ENCODE measurements at places on chromosomes 7 and 10.

DNA sequence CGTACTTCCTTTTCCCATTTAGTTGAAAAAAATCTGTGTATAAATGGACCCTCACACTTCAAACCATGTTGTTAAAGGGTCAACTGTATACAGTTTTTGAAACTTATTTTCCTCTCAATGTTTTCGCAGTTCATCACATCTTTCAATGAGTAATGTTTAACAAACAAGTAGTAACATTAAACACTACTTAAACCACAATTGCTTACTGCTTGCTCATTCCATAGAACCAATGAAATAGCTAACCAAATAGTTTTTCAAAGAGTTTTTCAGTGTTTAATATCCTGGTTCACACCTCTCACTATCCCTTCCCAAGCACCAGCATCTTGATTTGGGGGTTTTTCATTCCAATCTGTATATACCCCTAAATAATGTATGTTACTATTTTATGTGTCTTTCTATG is 9.1 kb downstream of the SEM1 start:
- no peak for DNase-seq

DNA sequence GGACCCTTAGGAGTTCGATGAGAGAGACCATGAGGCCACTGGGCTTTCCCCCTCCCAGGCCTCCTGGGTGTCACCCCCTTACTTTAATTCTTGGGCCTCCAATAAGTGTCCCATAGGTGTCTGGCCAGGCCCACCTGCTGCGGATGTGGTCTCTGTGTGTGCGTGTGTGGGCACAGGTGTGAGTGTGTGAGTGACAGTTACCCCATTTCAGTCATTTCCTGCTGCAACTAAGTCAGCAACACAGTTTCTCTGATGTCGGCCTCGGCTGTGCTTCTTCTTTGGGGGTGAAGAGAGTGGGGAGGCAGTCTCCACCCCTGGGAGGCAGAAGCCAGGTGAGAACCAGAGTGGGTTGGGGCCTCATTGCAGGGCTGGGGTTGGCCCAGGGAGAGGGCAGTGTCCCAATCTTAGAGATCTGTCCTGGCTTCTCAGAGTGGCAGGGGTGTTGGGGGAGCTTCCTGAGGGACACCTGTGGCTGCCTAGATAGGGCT is 1.5 kb downstream of the PVRIG start:
- DNase-seq = peak; percentile 73

GRCh38 chr7:72038022-72038732 is 374.0 kb downstream of the CALN1 start:
- no peak for DNase-seq

- DNase-seq = no peak
These were observed 78.7 kb downstream of the FEZF1 start for GRCh38 chr7:122225874-122226273.

GRCh38 chr10:71093531-71093930 is 118.8 kb upstream of the UNC5B start:
- no peak for DNase-seq

DNA sequence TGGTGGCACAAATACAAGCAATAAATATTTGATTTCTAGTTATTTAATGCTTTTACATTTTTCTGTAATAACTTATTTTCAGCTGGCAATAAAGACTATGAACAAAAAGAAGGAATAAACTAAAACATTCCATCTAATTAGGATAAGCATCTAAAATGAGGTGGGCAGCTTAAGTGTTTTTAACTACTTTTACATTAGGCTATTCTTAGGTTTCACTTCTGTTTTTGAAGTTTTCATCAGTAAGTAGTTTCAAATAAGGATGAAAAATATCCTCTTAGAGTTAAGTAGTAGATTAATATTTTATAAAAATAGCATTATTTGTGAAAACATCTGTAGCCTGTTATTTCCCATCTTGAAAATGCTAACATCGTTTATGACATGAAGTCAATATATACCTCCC is 15.9 kb downstream of the NT5C2 start:
- DNase-seq = peak; percentile 40

DNA sequence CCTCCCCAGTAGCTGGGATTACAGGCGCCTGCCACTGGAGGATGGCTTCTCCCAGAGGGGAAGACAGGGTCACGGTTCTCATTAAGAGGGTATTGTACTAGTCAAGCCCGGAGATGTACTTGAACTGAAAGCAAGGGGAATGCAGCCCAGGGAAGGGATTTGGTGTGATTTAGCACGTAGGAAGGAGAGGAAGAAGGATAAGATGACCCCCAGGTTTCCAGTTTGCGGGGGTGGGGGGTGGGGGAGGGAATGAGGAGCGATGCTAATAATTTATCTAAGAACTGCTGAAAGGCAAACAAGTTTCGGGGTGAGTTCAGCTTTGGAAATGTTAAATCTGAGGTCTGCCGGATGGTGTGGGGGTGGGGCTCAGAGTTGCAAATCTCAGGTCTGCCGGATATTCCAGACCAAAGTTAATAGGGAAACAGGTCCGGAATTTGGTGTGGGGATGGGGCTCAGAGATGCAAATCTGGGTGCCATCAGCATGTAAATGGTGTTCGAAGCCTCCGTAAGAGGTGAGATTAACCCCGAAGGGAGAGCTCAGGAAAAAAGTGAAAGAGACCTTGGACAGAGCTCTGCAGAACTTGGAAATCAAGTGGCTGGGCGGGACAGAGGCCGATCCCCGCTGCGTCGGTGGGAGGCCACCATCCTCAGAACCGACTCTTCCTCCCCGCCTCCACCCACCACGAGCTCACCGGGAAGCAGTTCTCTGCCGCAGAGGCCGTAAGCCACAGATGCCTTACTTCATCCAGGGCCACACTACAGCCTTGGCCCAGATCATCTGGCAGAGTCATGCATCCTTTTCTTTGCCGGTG is 1.6 kb upstream of the SEPHS1 start:
- DNase-seq = peak; percentile 6

GRCh38 chr7:50341724-50342123 is 37.2 kb downstream of the IKZF1 start:
- no peak for DNase-seq

- DNase-seq = no peak
These were observed 383.2 kb downstream of the DNAJB6 start for GRCh38 chr7:157719705-157720655.

GRCh38 chr10:61632057-61632670 is 30.6 kb upstream of the CABCOCO1 start:
- DNase-seq = no peak

DNA sequence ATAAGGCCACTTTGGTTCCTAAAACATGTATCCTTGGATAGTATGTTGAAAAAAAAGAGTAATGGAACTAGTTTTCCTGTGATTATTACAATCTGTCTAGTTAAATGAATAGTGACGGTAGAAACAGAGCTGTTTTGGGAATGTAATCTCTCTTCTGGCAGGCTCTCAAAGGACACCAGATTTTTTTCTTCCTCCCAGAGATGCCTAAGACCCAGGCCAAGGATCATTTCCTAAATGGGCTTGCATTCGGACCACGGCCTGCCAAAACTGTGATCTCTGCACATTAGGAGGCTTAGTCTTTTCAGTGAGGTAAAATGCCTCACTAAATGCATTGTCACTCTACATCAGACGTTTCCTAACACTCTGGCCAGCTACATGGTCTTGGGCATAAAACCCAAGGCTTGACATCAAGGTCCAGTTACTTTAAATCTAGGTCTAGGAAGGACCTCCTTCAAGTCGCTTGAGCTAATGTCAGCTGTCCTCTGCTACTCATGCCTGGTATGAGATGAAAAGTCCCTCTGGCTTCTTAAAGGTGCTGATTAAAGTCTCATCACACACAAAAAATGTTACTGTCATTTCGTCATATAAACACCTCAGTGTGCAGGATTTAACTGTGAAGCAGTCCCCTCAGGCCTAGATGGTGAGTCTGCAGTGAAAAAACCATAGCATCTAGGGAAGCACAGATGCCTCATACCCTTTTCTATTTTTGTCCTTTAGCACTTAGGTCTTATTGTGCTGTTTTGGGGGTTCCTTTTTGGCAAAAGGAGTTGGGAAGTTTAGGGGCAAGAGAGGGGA is 47.7 kb downstream of the DLD start:
- DNase-seq = no peak

GRCh38 chr7:919924-920341 is 34.5 kb downstream of the ADAP1 start:
- DNase-seq = no peak

- DNase-seq = no peak
These were observed 141.0 kb downstream of the PRKAG2 start for GRCh38 chr7:151735851-151736402.

DNA sequence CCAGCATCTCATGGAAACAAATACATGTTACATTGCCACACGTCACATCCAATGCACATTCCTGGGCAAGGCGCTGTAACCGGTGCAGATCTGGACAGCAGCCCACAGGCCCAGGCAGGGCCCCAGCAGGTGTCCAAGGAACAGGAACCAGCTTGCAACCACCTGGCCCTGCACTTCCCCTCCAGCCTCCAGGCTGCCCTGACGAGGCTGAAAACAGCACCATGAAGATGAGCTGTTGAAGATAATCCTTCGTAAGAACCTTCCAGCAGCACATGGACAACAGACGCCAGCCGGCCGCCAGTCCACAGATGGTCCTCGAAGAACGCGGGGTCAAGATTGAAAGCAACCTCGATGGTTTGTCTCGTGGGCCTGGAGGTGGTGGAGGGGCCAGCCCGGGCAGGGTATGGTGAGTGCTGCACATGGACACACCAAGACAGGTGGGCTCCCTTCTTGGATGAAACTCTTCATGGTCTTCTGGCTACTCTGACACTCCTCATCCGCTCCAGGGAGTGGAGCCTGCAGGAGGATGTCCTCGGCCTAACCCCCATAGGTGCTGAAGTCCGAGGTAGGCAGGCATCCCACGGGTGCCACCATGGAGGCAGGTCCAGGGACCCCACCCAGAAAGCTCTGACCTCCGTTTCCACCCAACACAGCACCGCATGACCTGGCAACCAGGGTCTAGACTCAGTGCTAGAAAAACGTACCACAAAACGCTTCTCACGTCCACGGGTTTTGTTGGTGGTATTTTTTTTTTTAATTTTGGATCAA is 22.9 kb downstream of the PDGFA start:
- no peak for DNase-seq

- DNase-seq = no peak
These were observed 273.3 kb downstream of the FZD1 start for GRCh38 chr7:91537260-91538152.

GRCh38 chr7:37462138-37462537 is 13.5 kb upstream of the ELMO1 start:
- DNase-seq = no peak

GRCh38 chr7:154928136-154929005 is 74.6 kb downstream of the PAXIP1 start:
- peak; percentile 90 for DNase-seq

DNA sequence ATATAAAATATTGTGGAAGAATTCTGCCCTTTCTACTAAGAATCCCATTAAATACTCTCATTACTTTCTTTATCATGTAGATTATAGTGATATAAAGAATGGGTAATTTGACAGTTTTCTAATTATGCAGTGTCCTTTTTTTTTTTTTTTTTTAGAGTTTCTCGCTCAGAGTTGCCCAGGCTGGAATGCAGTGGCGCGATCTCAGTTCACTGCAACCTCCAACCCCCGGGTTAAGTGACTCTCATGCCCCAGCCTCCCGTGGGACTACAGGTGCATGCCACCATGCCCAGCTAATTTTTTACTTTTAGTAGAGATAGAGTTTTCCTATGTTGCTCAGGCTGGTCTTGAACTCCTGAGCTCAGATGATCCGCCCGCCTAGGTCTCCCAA is 1143.4 kb upstream of the SORCS1 start:
- no peak for DNase-seq

- no peak for DNase-seq
These were observed 433.4 kb upstream of the NFE2L3 start for GRCh38 chr7:25718596-25718995.

DNA sequence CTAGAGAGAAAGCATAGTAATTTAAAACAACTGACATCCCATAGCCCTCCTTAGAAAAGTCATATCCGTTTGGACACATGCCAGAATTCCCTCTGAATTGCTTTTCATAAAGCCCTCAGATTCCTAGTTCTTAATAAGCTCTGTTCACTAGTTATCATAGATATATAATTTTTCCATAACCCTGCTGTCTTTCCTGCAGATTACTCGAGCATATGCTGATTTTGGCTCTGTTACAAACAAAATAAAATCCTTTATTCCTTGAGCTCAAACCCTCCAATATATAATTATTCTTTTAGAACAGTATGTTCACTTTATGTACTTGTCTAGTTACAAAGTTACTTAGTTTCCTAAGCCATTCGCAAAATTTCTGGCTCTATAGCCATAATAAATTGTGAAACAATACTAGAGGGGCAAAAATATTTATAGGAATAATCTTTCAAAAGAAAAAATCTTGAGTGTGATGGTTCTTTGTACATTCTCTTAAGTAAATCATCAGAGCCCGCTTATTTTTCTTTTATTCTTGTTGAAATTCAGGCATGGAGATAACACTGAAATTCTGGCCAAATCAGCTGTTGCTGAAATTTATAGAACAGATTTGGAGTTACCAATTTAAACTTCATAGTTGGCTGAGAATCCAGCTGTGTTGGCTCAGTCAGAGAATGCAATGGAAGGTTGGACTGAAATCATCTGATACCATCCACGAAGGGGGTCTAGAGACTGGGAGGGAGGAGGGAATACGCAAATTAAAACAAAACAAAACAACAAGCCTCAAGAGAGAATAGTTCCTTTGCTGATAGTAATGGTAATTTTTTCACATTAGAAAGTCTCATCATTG is 146.1 kb upstream of the TMEM196 start:
- DNase-seq = no peak

DNA sequence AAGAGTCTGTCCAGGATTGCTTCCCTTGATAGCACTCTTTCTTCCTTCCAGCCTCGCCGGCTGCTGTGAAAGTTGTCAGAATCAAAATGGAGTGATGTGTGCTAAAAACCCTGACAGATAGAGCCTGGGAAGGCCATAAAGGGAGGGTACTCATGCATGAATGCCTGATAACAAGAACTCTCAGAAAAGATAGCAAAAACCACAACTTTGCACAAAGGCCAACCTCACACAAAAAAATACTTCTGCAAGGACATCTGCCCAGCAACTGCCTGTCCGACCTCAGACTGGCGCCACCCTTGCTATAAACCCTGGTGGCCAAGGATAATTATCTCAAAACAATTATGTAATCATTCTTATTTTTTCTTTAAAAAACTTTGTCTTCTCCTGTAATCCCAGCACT is 133.2 kb upstream of the SVIL start:
- no peak for DNase-seq

GRCh38 chr7:7596176-7596575 is 29.5 kb downstream of the MIOS start:
- no peak for DNase-seq

GRCh38 chr10:60315311-60315710 is 74.4 kb downstream of the ANK3 start:
- DNase-seq = no peak

GRCh38 chr10:48494073-48494472 is 110.8 kb downstream of the ARHGAP22 start:
- DNase-seq = no peak

GRCh38 chr10:132878091-132878729 is 64.2 kb downstream of the CFAP46 start:
- no peak for DNase-seq

- no peak for DNase-seq
These were observed 88.8 kb downstream of the GSAP start for GRCh38 chr7:77327067-77327931.

- DNase-seq = no peak
These were observed 99.6 kb upstream of the NPS start for GRCh38 chr10:127449490-127449889.

GRCh38 chr7:105267244-105267643 is 121.5 kb downstream of the SRPK2 start:
- DNase-seq = no peak

Measured in germinal center (tissue), 1 donor.